ENCODE measurements at places on chromosomes 7 and 10. TPM values are rescaled to one million over a fixed set of nuclear protein-coding genes. Genes with fewer than 3 reads are reported as not detected.

- no peak overlapping the region for H3K4me3 ChIP-seq
- H3K4me1 ChIP-seq: no peaks in the 10 kb centered on the region
- H3K27ac ChIP-seq: no peak overlapping the region
These were observed 67.9 kb upstream of the PTN start for GRCh38 chr7:137411446-137411845.

GRCh38 chr7:29329686-29330085 lies 135.1 kb downstream of the CHN2 start:
- peaks cover 13% of the 10 kb centered on the region for H3K27me3 ChIP-seq
- no peak for DNase-seq
- no peak overlapping the region for H3K27ac ChIP-seq
- H3K36me3 ChIP-seq: no peaks in the 10 kb centered on the region

- no peak overlapping the region for H3K27ac ChIP-seq
- no peaks in the 10 kb centered on the region for H3K36me3 ChIP-seq
- no peaks in the 10 kb centered on the region for H3K27me3 ChIP-seq
- DNase-seq: no peak
These were observed 216.1 kb upstream of the STEAP4 start for GRCh38 chr7:88522771-88523293.

DNA sequence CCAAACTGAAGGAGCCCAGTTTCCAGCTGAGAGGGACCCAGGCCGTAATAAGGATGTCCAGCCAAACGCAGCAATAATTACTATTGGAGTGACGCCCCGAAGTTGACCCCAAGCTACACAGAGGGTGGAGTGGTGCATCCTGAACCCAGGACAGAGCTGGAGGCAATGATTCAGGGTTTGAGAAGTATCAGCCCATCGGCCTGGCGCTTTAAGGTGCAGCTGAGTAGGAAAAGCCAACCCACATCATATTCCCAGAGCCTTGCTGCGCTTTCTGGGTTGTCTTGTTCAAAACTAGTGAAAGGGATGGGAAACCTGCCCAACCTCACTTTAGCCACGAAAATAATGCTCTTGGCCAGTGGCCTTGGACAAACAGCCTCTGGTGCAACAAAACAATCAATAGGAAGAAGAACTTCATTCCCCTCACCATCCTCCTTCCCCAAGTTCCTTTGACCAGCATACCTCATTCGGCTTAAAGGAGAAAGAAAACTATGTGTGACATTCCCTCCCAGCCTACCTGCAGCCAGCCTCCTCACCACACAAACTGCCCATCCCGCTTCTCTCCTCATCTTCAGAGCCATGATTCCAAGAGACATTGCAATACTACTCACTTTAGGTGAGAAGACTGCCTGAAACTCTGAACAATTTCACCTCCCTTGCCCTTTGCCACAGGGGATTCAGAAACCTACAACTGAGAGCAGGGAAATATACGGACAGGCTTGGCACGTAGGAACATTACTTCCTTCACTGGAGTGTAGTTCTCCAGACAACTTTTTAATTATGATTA lies 217.2 kb upstream of the MKLN1 start:
- no peak for DNase-seq
- H3K27ac ChIP-seq: peak overlapping the region; percentile 81
- peaks cover 17% of the 10 kb centered on the region for H3K36me3 ChIP-seq
- no peaks in the 10 kb centered on the region for H3K27me3 ChIP-seq
- H3K4me3 ChIP-seq: peak overlapping the region; percentile 98

GRCh38 chr7:94897541-94897940 lies 9.9 kb upstream of the PPP1R9A start:
- no peak for DNase-seq
- no peaks in the 10 kb centered on the region for H3K4me1 ChIP-seq
- no peaks in the 10 kb centered on the region for H3K27me3 ChIP-seq
- no peak overlapping the region for H3K27ac ChIP-seq

DNA sequence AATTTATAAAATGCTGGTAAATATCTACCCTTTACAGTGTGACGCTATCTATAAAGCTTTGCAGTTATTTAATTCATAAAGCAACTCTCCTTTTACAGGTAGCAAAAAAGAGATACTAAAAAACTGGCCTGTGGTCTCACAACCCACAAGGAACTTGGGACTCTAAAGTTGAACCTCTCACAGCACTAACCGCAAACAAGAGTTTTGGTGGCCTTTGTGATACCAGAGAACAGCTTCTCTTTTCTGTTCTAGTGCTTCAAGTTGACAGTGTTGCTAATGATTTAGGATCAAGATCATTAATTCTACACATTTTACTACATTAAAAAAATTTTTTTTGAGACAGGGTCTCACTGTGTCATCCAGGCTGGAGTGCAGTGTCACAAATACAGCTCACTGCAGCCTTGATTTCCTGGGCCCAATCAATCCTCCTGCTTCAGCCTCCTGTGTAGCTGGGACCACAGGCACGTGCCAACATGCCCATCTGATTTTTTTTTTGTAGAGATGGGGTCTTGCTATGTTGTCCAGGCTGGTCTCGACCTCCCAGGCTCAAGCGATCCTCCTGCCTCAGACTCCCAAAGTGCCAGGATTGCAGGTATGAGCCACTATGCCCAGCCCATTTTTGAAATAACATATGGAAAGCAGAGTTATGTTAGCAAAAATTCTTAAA lies 56.0 kb upstream of the ST8SIA6 start:
- no peak overlapping the region for H3K27ac ChIP-seq
- DNase-seq: no peak
- no peak overlapping the region for H3K4me3 ChIP-seq
- H3K27me3 ChIP-seq: no peaks in the 10 kb centered on the region

DNA sequence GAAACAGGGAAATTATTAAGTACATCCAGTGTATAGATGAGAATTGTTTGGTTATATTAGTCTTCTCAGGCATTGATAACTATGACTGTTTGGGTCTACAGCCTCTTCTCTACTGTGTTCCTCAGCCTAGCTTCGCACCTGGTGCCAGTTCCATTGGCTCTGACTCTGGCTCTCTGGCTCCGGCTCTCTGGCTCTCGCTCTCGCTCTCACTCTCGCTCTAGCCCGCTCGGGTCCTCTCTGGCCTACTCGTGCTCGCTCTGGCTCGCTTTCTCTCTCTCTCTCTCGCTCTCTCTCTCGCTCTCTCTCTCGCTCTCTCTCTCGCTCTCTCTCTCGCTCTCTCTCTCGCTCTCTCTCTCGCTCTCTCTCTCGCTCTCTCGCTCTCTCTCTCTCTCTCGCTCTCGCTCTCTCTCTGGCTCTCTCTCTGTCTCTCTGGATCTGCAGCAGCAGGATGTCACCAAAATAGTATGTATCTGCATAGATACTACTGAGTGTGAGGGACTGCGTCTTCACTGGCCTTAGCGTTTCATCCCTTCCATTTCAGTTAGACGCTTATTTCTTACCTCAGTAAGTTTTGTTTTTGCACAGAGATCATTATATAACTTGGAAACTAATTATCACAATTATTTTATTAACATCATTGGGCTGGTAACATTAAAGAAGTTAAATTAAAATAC lies 6.5 kb upstream of the SSBP1 start:
- DNase-seq: no peak
- H3K4me3 ChIP-seq: no peak overlapping the region
- peaks cover 5% of the 10 kb centered on the region for H3K4me1 ChIP-seq
- H3K36me3 ChIP-seq: no peaks in the 10 kb centered on the region
- H3K27ac ChIP-seq: no peak overlapping the region
- H3K27me3 ChIP-seq: no peaks in the 10 kb centered on the region

DNA sequence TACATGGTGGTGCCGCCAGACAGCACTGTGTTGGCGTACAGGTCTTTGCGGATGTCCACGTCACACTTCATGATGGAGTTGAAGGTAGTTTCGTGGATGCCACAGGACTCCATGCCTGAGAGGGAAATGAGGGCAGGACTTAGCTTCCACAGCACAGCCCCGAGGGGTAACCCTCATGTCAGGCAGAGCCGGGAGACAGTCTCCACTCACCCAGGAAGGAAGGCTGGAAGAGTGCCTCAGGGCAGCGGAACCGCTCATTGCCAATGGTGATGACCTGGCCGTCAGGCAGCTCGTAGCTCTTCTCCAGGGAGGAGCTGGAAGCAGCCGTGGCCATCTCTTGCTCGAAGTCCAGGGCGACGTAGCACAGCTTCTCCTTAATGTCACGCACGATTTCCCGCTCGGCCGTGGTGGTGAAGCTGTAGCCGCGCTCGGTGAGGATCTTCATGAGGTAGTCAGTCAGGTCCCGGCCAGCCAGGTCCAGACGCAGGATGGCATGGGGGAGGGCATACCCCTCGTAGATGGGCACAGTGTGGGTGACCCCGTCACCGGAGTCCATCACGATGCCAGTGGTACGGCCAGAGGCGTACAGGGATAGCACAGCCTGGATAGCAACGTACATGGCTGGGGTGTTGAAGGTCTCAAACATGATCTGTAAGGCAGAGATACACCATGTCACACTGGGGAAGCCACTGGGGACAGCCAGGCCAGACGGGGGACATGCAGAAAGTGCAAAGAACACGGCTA lies 104.6 kb upstream of the TNRC18 start:
- no peaks in the 10 kb centered on the region for H3K27me3 ChIP-seq
- H3K4me1 ChIP-seq: peaks cover 44% of the 10 kb centered on the region
- H3K36me3 ChIP-seq: peaks cover 20% of the 10 kb centered on the region
- peak overlapping the region; percentile 98 for H3K27ac ChIP-seq
- H3K4me3 ChIP-seq: peak overlapping the region; percentile 98

DNA sequence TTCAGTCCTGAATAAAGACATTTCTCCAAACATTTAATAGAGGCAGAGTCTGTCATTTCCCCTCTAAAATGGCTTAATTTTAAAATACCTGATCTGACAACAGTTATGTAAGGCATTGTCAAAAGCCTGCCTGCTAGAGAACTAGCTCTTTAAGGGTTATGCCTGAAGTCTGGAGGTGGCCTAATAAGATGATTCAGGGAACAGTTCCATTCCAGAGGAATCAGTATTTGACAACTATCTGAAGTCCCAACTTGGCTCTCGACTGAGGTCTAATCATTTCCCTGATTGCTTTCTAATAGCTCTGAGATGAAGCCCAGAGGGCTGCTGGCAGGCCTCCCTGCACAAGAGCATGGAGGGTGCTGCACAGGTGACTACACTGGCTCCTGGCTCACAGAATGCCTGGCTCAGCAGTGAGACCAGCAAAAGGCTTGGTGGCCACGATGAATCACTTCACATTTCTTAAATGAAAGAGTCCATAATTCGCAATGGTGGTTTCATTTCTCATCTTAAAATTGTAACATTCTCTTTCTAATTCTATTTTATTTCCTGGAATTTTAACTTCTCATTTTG lies 509.6 kb upstream of the POM121L12 start:
- DNase-seq: no peak
- no peaks in the 10 kb centered on the region for H3K27me3 ChIP-seq
- no peaks in the 10 kb centered on the region for H3K4me1 ChIP-seq
- H3K4me3 ChIP-seq: no peak overlapping the region

GRCh38 chr10:1137499-1138163 lies 81.4 kb downstream of the WDR37 start:
- no peak overlapping the region for H3K27ac ChIP-seq
- H3K4me3 ChIP-seq: no peak overlapping the region
- peaks cover 4% of the 10 kb centered on the region for H3K36me3 ChIP-seq
- H3K27me3 ChIP-seq: peaks cover 7% of the 10 kb centered on the region
- peaks cover 6% of the 10 kb centered on the region for H3K4me1 ChIP-seq
- DNase-seq: no peak

GRCh38 chr7:131016230-131016629 lies 282.2 kb upstream of the KLF14 start:
- peaks cover 64% of the 10 kb centered on the region for H3K4me1 ChIP-seq
- no peak for DNase-seq
- H3K27me3 ChIP-seq: no peaks in the 10 kb centered on the region
- peak overlapping the region; percentile 97 for H3K27ac ChIP-seq
- H3K4me3 ChIP-seq: peak overlapping the region; percentile 56

DNA sequence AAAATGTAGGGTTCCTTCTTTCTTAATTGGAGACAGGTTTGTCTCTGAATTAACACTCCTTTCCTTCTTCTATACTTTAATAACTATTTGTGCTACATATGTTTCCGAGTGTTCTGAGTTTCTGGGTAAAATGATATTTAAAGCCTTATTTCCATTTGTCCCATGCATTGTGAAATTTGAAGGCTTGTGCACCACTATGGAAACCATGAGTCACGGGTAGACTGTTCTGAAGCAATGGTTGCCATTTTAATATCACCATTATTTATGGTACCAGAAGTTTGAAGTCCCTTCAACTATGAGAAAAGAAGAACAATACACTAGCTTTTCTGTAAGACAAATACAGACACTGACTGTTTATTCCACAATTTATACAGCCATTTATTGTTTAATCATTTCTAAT lies 44.7 kb upstream of the ZEB1 start:
- peaks cover 15% of the 10 kb centered on the region for H3K27me3 ChIP-seq
- no peak overlapping the region for H3K4me3 ChIP-seq
- no peak overlapping the region for H3K27ac ChIP-seq
- H3K4me1 ChIP-seq: no peaks in the 10 kb centered on the region
- no peak for DNase-seq
- H3K36me3 ChIP-seq: no peaks in the 10 kb centered on the region

GRCh38 chr10:113445736-113446135 lies 107.1 kb upstream of the HABP2 start:
- no peaks in the 10 kb centered on the region for H3K4me1 ChIP-seq
- no peak overlapping the region for H3K4me3 ChIP-seq
- no peak for DNase-seq
- H3K27me3 ChIP-seq: peaks cover 53% of the 10 kb centered on the region
- H3K27ac ChIP-seq: no peak overlapping the region

- no peak overlapping the region for H3K27ac ChIP-seq
- no peak overlapping the region for H3K4me3 ChIP-seq
- no peaks in the 10 kb centered on the region for H3K4me1 ChIP-seq
These were observed 51.3 kb upstream of the GPR26 start for GRCh38 chr10:123614888-123615287.

GRCh38 chr10:112732277-112732921 lies 217.6 kb upstream of the TCF7L2 start:
- DNase-seq: no peak
- no peak overlapping the region for H3K4me3 ChIP-seq
- peaks cover 12% of the 10 kb centered on the region for H3K4me1 ChIP-seq
- H3K27me3 ChIP-seq: no peaks in the 10 kb centered on the region
- no peak overlapping the region for H3K27ac ChIP-seq

GRCh38 chr7:100908512-100908911 lies 12.8 kb upstream of the ACHE start:
- no peak for DNase-seq
- peaks cover 2% of the 10 kb centered on the region for H3K4me1 ChIP-seq
- peaks cover 3% of the 10 kb centered on the region for H3K36me3 ChIP-seq
- H3K27me3 ChIP-seq: peaks cover 22% of the 10 kb centered on the region
- H3K27ac ChIP-seq: no peak overlapping the region

The VIPR2 gene
- not detected for total RNA-seq

The OR2A1 gene
- total RNA-seq: not detected

The MYL10 gene
- not detected for total RNA-seq

The ATP5F1C gene
- 117 TPM for total RNA-seq

The ASB10 gene
- total RNA-seq: not detected

The PSMA2 gene
- total RNA-seq: 49.8 TPM

The STOX1 gene
- 0.12 TPM for total RNA-seq

The GRM3 gene
- not detected for total RNA-seq

The ASB15 gene
- total RNA-seq: not detected

The NANOS1 gene
- 0.15 TPM for total RNA-seq

The CLCN1 gene
- not detected for total RNA-seq

The TMEM270 gene
- total RNA-seq: not detected

The CNNM1 gene
- total RNA-seq: 0.15 TPM
